ENCODE measurements at places on chromosomes 2 and 18.

DNA sequence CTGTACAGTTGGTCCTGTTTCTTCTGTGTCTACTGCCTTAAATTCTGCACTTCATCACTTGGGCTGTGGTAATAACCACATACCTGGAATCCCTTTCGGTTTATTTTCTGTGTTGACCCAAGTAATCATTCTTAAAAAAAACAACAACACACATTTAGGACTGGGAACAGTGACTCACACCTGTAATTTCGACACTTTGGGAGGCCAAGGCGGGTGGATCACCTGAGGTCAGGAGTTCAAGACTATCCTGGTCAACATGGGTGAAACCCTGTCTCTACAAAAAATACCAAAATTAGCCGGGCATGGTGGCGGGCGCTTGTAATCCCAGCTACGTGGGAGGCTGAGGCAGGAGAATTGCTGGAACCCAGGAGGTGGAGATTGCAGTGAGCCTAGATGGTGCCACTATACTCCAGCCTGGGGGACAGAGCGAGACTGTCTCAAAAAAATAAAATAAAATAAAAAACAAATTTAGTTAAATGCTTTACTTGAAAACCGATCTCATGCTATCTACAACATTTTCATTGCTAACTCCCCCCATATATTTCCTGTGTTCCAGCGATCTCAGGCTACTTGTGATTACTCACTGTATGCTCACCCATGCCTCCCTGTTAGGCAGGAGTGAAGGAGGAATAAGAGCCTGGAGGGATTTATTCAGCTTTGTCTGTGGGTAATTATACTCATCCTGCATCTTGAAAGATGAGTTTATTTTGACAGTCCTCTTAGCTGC, 18.2 kb downstream of the ACSL3 start:
- DNase-seq, result no peak

GRCh38 chr2:9908639-9909038, 42.9 kb upstream of the GRHL1 start:
- DNase-seq, result no peak

GRCh38 chr2:237574894-237575868, 8.8 kb downstream of the PRLH start:
- no peak for DNase-seq

GRCh38 chr2:123771928-123772632, 253.0 kb upstream of the CNTNAP5 start:
- DNase-seq, result no peak

GRCh38 chr18:22230471-22230945, 61.1 kb downstream of the GATA6 start:
- DNase-seq, result no peak

DNA sequence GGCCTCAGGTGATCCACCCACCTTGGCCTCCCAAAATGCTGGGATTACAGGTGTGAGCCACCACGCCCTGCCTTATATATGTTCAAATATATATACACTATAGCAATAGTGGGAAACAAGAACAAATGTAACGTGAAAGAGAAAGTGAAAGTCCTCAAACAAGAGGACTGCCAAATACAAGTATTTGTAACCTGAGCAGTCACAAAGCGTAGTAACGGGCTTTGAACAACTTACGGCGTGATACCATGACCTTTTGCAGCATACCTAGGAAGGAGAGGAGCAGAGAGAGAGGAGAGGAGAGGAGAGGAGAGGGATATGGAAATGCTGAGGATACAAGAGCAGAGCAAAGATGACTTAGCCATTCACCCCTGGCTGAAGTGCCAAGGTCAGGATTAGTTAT, 113.8 kb upstream of the RGPD4 start:
- DNase-seq, result no peak

- no peak for DNase-seq
Measured at GRCh38 chr18:54883816-54884604, 55.7 kb downstream of the RAB27B start.

GRCh38 chr18:62643181-62643580, 72.2 kb upstream of the PHLPP1 start:
- DNase-seq, result no peak

DNA sequence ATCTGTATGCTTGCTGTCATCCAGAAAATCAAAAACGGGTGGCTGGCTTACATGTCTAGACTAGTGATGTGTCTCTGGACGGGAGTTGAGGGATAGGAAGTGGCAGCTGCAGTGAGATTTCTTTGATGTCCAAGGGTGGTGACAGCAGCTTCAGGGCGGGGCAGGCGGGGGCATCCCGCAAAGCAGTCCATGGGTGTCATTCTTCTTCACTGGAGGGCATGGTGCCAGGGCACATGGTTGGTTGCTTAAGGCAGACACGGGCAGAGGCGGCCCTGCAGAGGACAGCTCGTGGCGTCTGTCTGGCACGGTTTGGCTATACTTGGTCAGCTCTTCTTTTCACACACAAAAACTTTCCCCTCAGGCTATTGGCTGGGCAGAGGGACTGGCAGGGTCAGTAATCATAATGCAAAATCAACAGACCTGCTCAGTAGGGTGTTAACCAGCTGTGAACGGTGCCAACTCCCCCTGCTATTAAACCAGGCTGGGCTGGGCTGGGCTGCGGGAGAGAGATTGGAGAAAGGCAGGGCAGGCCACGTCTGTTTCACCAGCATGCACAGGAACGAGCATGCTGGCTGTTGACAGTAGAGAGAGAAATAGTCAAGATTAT, 63.7 kb downstream of the COL4A3 start:
- DNase-seq, result no peak

GRCh38 chr18:36702401-36703013, 126.3 kb downstream of the TPGS2 start:
- no peak for DNase-seq

DNA sequence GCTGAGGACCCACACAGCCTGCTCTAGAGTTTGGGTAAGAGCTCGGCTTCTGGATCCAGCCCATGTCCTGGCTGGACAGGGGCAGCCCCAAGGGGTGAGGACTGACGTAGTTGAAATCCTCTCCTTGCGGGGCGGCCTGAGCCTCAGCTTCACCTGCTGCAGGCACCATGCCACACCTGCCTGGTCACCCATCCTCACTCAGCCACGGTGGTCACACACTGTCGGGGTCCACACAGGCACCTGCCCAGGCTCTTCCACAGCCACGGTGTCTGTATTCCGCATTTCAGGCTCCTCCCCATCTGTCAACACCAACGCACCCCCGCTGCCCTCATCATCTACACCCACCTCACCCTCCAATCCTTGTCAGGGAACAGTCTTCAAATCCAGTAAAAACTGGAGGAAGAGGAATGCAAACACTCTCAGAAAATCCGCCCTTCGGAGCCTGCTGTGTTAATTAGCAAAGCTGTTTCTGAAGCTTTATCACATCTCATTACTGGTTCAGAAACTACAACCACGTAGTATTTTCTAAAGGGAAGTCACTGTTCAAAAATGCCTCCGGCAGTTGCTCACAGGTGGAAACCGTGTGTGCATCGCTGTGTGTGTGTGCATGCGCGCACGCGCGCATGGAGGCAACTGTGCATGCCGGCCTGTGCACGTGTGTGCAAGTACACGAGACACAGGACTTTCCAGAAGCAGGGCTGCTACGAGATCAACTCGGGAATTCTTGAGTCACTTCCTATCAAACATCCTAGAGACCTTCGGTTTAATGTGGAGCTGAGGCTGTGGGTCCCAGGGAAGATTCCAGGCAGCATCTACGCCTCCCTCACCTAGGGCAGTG, 38.2 kb downstream of the SLC66A2 start:
- DNase-seq, result no peak

DNA sequence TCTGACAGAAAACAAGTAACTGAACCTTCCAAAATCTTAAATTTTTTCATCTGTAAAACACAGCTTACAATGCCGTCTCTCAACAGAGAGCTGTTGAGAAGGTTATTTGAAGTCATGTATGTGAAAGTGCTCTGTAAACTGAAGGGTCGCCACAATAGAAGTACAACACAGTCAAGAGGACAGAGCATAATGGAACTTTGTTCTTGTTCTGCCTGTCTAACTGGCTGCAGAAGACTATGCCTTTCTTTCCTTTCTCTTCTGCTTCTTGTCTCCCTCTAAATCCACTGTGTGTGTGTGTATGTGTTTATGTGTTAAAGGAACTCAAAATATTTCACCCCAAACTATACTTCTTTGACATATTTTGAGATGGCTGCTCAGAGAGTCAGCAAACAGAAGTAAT, 365.8 kb upstream of the RND3 start:
- no peak for DNase-seq

DNA sequence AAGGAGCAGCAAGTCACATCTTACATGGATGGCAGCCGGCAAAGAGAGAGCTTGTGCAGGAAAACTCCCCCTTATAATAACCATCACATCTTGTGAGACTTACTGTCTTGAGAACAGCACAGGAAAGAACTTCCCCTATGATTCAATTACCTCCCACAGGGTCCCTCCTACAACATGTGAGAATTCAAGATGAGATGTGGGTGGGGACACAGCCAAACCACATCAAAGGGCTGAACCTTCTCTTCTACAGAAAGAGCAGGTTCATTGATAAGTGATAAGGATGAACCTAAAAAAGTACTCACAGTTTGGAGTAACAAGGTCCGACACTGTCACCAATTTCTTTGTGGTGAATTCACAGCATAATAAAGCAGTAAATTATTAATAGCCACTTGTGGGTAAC, 422.2 kb upstream of the FSIP2 start:
- DNase-seq, result no peak

DNA sequence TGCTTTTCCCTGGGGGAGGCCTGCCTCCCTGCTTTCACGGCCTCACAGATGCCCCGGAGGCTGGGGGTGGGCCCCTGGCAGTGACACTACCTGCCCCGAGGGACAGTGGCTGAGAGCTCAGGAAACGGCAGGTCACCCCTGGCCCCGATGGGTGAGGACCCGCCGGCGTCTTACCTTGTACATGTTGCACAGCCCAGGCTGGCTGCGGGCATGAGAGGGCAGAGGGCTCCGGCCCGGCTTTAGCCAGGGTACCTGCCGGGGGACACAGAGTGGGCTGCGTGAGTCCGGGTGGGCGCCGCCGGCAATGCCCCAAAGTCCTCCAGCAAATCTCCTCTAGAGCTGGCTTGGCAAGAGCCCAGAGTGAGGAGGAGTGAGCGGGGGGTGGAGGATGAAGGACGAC, 122.9 kb downstream of the MBP start:
- no peak for DNase-seq

DNA sequence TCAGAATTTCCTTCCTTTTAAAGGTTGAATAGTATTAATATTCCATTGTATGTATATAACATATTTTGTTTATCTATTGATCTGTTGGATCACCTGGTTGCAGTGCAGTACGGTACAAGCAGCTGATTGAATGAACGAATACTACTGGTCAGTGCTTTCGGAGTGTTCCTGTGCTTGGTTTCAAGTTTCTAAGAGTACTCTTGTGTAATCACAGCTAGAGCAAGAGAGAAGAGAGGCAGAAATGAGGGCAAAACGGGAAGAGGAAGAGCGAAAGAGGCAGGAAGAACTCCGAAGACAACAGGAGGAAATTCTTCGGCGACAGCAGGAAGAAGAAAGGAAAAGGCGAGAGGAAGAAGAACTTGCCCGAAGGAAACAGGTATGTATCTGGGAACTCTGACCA, 40.3 kb upstream of the KCNJ13 start:
- DNase-seq, result no peak

DNA sequence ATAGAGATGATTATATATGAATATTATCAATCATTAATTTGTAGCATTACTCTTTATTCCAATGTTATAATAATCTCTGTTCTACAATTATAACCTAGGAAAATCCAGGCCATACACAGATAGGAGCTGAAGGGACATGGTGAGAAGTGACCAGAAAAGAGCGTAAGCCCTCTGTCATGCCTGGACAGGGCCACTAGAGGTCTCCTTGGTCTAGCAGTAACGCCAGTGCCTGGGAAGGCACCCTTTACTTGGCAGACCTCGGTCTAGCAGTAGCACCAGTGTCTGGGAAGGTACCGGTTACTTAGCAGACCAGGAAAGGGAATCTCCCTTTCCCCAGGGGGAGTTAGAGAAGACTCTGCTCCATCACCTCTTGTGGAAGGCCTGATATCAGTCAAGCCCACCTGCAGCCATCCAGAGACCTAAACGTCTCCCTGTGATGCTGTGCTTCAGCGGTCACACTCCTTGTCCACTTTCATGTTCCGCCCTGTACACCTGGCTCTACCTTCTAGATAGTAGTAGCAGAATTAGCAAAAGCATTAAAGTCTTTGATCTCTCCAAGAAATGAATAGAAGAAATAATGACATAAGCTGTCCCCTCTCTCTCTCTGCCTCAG, 447.5 kb upstream of the FSIP2 start:
- no peak for DNase-seq

DNA sequence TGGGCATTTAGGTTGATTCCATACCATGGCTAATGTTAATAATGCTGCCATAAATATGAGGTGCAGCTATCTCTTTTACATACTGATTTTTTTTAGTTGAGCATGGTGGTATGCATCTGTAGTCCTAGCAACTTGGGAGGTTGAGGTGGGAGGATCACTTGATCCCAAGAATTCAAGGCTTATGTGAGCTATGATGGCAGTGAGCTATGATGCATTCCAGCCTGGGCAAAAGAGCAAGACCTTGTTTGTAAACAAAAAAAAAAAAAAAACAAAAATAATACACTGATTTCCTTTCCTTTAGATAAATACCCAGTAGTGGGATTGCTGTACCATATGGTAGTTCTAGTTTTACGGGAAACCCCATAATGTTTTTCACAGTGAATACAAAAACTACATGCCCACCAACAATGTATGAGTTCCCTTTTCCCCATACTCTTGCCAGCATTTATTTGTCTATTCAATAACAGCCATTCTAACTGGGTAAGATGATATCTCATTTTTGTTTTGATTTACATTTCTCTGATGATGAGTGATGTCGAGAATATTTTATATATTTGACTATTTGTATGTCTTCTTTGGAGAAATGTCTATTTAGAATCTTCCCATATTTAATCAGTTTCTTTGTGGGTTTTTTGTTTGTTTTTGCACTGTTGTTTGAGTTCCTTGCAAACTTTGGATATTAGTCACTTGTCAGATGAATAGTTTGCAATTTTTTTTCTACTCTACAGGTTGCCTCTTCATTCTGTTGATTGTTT, 281.0 kb upstream of the KYNU start:
- DNase-seq, result no peak

DNA sequence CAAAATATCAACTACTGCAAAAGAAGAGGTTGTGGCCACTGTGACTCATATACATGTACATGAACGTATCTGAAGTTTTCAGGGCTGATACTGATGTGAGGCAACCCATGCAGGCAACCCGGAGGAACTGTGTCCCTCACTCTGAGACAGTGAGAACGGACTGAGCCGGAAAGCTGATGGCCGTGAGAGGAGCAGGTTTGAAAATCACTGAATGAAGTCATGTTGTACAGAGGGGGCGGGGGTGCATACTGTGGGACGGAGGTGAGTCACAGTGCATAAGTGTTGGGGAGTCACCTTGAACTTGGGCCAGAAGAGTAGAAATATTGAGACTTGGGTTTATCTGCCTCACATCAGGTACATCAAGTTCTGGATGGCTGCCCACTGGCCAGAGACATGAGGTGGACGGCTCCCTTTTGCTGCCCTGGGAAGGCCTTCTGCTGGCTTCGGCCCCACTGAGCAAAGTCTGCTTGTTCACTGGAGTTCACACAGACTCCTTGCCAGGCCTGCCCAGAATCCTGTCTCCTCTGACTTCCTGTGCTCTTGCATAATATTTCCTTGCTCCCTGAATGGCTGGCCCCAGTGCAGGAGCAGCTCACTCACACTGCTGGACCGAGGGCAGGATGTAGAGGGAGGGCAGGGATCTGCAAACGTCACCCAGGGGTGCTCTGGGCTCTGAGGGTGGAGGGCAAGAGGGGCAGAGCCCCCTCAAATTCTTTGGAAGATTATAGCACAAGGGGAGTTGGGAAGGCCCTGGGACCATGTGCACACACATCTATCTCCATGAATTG, 18.1 kb downstream of the EPAS1 start:
- no peak for DNase-seq

- no peak for DNase-seq
Measured at GRCh38 chr2:176979981-176980710, 232.4 kb upstream of the HNRNPA3 start.

Data from stimulated activated CD4-positive, alpha-beta T cell treated with anti-CD3 and anti-CD28 coated beads, Interleukin-4, amount 100 ng/mL, for 24 hours (primary cell).